CMK (cell line): ENCODE measurements at places on chromosomes 2 and 18.

DNA sequence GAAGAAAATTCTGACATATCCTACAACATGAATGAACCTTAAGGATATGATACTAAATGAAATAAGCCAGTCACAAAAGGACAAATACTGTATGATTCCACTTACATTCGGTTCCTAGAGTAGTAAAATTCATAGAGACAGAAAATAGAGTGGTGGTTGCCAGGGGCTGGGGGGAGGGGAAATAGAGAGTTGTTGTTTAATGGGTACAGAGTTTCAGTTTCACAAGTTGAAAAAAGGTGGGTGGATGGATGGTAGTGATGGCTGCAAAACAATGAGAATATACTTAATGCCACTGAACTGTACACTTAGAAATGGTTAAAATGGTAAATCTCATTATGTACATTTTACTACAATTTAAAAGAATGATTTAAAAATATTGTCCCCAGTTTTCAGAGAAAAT lies 53.3 kb upstream of the NFU1 start:
- no peak for DNase-seq

DNA sequence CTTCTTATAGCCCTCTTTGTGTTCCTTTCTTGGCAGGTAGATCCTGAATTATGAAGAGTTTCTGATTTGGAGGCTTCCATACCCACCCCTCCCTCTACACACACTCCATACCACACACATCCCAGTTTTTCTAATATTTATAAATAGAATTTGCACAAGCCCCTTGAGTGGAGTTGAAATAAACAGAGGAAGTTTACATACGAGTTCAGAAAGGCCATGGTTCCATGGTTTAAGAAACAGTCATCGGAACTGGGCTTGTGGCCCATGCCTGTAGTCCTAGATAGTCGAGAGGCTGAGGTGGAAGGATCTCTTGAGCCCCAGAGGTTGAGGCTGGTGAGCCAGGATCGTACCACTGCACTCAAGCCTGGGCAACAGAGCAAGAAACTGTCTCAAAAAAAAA lies 62.7 kb upstream of the TANC1 start:
- no peak for DNase-seq

DNA sequence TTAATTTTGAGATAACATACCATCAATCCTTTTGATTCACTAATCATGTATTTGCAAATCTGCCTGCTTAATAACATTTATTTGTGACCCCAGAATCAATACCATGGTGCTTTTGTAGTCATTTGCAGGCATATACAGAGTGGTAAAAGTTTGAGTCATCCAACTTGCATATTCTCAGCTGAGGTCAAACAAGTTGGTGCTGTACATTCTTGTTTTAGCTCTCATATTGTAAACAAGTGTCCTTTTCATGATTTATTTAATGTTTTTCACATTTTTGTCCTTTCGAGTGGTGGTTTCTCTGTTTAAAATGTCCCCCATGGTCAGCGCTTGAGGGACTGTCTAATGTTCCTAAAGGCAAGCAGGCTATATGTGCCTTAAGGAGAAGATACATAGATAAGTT lies 17.5 kb downstream of the RAB27B start:
- DNase-seq, result no peak

- DNase-seq, result no peak
These were observed 38.1 kb downstream of the AFTPH start for GRCh38 chr2:64562148-64562784.

- no peak for DNase-seq
These were observed 923.5 kb downstream of the EPHA4 start for GRCh38 chr2:220648628-220649027.

DNA sequence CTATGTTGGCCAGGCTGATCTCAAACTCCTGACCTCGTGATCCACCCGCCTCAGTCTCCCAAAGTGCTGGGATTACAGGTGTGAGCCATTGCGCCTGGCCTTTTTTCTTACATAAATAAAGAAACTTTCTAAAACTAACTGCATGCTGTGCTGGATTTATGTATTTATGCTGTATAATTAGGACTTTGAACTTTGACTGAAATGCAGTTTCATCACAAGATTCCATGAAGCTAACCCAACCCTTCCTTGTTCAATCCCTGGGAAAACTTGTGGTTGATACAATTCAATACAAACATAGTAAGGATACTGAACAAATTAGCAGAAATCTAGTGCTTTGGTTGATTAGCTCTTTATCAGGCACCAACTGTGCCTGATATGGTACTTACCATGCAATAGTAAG lies 20.9 kb upstream of the SLC35F5 start:
- no peak for DNase-seq

DNA sequence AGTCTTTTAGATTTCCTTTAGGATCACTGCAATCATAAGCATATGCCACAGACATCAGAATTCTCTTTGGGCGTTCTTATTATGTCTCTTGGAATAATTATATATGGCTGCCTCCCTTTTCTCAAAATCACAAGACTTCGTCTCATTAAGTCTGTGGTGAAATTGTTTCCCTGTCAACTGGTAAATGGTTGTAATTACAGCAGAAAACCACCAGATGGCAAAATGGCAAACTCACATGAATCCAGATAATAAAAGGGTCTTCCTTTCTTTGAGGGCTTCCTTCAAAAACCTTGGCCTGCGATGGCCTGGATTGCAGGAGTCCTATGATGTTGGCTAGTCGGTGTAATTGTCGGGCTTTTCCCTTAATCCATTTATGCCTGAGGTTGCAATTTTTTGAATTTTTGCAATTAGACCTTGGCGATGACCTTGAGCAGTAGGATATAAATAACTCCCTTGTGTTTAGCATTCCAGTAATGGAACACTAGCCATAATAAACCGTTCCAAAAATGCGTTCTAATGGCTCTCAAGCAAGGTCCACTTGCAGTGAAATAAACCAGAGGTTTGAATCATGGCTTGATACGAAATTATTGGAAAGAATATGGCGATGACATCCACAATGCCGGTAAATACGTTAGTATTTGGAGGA lies 656.4 kb downstream of the MBD2 start:
- DNase-seq, result no peak

- DNase-seq, result no peak
These were observed 993.5 kb upstream of the DDX18 start for GRCh38 chr2:116820986-116821385.

- DNase-seq, result no peak
These were observed 112.8 kb upstream of the EML6 start for GRCh38 chr2:54610700-54611099.

GRCh38 chr18:25144820-25145219 lies 207.1 kb downstream of the ZNF521 start:
- DNase-seq, result no peak

- no peak for DNase-seq
These were observed 1.4 kb downstream of the RAB11FIP5 start for GRCh38 chr2:73111073-73112025.

- DNase-seq, result no peak
These were observed 21.9 kb downstream of the CHMP3 start for GRCh38 chr2:86541334-86541733.

DNA sequence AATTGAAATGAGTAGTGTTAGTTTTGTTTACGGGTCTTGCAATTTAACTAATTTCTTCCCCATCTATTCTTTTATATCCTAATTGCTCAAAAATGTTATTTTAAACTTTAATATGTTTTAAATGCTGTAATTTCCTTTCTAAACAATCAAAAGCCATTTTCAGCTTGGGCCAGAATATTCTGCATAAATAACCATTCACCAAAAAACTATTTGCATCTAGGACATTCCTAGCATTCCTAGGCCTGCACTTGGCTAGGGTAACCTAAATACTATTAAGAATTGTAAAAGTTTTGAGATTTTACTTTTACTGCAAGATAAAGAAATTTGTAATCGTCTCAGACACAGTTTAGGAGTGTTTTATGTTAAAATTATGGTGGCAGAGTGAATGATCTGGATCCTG lies 7.8 kb upstream of the ETAA1 start:
- DNase-seq, result no peak

- DNase-seq, result no peak
These were observed 219.2 kb downstream of the MTX2 start for GRCh38 chr2:176488431-176488830.

GRCh38 chr2:9800975-9801726 lies 42.1 kb upstream of the TAF1B start:
- DNase-seq, result no peak

DNA sequence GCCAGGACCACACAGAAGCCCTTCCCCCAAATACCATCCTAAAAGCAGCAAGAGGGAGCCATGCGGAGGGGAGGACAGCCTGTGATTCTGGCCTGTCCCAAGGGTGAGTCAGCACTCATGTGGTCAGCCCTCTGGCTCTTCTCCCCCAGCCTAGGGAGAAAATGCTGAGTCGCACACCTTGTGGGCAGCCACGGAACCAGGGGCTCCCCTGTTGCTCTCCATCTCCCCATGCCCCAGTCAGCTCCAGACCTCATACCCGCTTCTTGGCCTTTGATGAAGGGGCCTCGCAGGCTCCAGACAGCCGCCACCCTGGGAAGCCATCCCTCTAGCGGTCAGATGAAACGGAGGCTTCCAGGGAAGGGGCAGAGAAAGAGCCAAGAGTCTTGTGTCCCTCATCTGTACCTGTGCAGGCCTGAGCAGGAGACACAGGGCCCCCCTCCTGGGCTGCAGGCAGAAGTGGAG lies 181.3 kb upstream of the SIX2 start:
- peak; percentile 63 for DNase-seq
